ENCODE measurements at places on chromosomes 11 and 22. TPM values are rescaled to one million over a fixed set of nuclear protein-coding genes. Genes with fewer than 3 reads are reported as not detected.

DNA sequence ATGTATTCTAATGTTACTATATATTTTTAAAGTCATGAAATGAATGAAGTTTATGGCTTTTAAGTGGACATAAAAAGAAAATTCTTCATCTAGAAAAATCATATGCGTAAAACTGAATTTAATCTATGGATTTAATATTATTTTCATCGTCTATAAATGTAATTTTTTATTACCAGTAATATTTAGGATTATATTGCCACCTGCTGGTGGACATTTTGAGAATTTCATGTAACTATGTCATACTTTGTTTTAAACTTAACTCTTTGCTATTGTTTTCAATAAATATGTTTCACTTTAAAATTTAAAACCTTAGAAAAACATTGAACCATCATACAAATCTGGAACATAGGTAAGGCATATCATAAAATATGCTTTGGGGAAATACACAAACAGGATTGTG is 66.5 kb upstream of the CEP126 start:
- no peak for DNase-seq

- DNase-seq = no peak
Observed at GRCh38 chr11:127627629-127628457, 627.3 kb upstream of the KIRREL3 start.

Gene RAB39A
- total RNA-seq = 0.11 TPM

DNA sequence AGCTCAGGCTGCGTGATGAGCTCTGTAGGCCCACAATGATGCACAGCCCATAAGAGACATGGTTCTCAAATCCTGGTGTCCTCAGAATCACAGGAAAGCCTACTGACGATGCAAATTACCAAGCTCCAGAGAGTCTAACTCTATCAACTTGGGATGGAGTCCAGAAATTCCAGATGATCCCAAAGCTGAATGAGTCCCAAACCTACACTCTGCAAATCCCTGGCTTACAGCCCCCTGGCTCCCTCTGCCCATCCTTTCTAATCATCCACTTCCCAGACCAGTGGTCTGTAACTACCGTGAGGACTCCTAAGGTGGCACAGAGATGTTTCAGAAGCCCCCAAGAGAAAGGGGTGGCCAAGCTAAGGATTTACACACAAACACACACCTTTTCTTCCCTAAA is 13.5 kb downstream of the ARFGAP2 start:
- no peak for DNase-seq

DNA sequence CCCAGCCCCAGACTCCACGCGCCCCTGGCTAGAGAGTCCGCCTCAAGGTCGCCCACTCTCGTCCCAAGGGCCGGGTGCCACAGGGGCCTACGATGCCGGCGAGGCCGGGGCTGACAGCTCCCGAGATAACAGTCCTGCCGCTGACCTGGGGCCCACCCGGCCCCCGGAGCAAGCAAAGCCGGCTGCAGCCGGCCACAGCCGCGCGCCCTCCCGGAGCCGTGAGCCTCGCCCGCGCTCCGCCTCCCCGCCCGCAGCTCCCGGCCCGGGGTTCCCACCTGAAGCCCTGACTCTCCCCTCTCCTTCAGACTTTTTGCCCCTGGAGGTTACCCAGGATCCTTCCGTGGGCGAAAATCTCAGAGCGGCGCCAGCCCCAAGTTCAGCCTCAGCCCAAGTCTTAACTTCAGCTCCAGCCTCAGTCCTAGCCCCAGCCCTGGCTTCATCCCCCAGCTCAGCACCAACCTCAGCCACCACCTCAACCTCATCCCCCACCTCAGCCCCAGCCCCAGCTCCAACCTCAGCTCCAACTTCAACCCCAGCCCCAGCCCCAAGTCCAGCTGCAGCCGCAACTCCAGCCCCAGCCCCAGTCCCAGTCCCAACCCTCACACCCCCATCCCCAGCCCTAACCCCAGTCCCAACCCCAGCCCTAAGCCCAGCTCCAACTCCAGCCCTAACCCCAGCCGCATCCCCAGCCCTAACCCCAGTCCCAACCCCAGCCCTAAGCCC is 1.7 kb downstream of the KLHDC7B start:
- no peak for DNase-seq

DNA sequence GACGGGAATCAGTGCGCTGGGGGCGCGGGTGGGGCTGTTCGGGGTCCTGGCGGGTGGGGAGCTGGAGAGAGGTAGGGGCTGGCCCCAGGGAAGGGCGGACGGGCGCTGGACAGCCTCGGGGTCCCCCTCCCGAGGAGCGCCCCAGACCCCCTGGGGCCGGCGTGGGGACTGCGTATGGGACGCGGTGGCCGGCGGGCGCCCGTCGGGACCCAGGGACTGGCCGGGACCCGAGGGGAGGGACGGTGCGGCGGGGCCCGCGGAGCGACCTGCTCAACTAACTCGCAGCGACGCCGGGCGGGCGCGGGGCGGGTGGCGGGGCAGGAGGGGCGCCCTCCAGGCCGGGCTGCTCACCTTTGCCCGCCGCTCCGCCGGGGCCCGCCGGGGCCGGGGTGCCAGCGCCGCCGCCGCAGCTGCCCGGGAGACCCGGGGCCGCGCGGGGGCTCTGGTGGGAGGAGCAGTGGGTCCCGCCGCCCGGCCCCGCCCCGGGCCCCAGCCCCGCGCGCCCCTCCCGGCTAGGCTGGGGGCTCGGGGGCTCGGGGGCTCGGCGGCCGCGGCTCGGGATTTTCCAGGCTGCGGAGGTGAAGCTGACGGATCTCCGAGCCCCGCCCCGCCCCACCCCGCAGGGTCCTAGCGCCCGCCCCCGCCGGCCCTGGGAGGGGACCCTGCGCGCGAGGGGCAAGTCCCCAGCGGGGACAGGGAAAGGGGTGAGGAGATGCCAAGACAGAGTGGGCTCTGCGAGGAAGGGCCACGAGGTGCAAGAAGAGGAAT is 12.3 kb downstream of the STARD10 start:
- peak; percentile 65 for DNase-seq

- DNase-seq = no peak
Observed at GRCh38 chr11:69144316-69145049, 11.3 kb upstream of the SMIM38 start.

GRCh38 chr11:29281271-29281777 is 735.5 kb downstream of the KCNA4 start:
- no peak for DNase-seq

GRCh38 chr11:115282923-115283322 is 221.3 kb downstream of the CADM1 start:
- DNase-seq = no peak

DNA sequence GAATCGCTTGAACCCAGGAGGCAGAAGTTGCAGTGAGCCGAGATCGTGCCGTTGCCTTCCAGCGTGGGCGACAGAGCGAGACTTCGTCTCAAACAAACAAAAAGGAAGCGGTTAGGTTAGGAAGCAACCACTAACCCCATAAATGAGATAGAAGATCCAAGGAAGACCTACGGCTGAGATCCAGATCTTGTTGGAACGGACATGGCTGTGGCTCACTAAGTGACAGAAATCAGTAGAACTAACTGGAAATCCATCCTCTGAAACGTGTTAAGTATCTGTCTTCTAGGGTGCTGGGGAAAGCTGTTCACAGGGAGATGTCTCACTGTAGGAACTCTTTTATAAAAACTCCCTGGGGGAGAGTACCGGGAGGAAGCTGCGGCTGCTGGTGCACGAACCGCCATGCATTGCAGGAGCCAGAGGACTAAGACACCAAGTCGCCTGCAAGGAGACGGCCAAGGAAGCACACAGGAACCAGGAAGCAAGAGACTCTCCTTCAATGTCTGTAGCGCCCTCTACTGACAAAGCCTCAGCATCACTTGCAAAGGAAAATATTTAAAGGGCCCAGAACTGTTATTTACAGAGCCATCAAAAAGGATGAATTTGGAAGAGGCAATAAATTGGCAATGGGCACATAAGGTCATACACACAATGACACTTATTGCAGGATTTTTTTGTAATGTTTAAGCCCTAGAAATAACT is 16.9 kb upstream of the SPTY2D1 start:
- peak; percentile 32 for DNase-seq

DNA sequence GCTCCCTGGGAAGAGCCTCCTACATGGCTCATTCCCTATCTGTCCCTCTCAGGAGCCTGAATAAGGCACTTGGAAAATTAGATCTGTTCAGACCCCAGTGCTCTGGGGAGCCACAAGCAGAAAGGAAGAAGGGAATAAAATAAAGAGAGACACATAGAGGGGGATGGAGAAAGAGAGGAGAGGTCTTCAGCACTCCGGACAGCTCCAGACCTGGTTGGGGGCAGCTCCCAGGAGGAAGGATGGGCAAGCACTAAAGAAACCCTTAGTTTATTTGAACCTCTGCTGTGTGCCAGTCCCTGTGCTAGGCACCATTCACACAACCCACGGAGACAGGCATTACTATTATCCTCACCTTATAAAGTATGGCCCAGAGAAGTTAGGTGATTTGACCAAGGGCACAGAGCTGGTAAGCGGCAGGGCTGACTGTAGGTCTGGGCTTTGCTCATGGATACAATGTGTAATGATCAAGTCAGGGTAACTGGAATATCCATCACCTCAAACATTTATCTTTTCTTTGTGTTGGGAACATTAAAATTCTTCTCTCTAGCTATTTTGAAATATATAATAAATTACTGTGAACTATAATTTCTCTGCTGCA is 53.7 kb upstream of the LRRC32 start:
- DNase-seq = no peak

- no peak for DNase-seq
Observed at GRCh38 chr11:5004424-5005274, 10.0 kb downstream of the OR51L1 start.

Gene ENTHD1
- total RNA-seq = 0.16 TPM

GRCh38 chr22:31901388-31902137 is 42.8 kb upstream of the YWHAH start:
- no peak for DNase-seq

GRCh38 chr11:114977651-114978050 is 299.3 kb downstream of the NXPE2 start:
- DNase-seq = no peak

Gene NEFH
- total RNA-seq = 6.3 TPM

DNA sequence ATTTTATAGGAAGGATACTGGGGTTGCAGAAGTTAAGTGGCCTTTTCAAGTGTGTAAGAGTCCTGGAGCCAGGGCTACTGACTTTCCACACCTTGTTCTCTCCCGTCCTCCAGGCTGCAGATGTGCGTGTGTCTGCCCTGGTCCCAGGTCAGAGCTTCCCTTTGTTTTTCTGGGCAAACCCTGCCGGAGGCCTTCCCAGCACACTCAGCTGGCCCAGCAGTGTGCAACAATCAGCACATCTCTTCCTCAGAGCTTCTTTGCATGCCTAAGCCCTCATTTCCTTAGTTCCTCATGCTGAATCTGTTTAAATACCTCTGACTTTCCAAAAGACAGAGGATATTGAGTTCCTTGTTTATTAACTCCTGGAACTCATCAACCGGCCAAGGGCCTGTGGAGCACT is 80.6 kb downstream of the KCNJ1 start:
- DNase-seq = no peak

DNA sequence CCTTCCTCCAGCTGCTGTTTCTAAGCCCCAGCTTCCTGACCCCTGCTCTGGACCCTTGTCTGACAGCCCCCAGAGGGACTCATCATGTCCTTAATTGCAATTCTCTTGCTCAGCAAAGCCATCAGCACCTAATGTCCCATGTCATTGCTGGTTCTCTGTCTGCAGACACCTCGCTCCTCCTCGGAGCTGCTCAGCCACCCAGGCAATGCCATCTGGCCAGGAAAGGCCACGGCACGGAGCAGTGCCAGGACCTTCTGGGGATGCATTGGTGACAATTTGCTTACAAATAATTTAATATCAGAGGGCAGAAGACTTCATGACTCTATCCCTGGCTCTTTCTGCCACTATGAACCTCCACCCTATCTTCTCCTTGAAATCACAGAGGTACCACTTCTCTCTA is 107.0 kb upstream of the THY1 start:
- DNase-seq = no peak

GRCh38 chr22:37749831-37750595 is 53.2 kb downstream of the TRIOBP start:
- DNase-seq = no peak

Gene SLC25A18
- not detected for total RNA-seq

GRCh38 chr11:13221722-13222121 is 55.9 kb upstream of the BMAL1 start:
- DNase-seq = no peak

DNA sequence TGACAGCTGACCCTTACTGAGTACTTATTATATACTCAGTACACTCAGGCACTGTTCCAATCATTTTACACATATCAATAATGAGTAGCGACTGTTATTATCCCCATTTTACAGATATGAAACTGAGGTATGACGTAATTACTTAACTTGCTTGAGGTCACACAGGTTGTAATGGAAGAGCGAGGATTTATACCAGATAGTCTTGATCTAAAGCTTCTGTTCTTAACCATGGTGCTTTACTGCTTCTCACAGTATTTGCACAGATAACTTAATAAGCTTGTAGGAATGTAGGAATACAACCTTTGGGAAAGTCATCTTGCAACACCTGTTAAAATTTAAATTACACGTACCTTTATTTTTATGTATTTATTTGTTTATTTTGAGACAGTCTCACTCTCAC is 31.7 kb upstream of the TMEM135 start:
- DNase-seq = no peak

Gene TPBGL
- total RNA-seq = 0.09 TPM

DNA sequence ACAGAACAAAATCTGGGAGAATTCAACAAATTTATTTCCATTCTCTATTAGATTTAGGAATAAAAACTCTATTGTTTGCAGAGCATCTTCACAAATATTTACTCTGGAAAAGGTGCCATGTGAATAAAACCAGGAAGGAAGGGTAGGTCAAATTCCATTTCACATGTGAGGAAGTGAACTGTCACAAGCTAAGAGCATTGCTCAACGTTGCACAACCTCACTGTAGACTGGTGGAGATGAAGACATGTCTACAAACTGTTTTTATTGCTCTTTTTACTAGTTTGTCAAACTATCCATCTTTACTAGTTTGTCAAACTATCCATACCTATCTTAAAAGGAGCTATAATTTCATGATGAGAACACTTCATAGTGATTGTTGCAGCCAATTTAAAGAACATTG is 236.4 kb downstream of the CNTN5 start:
- no peak for DNase-seq

DNA sequence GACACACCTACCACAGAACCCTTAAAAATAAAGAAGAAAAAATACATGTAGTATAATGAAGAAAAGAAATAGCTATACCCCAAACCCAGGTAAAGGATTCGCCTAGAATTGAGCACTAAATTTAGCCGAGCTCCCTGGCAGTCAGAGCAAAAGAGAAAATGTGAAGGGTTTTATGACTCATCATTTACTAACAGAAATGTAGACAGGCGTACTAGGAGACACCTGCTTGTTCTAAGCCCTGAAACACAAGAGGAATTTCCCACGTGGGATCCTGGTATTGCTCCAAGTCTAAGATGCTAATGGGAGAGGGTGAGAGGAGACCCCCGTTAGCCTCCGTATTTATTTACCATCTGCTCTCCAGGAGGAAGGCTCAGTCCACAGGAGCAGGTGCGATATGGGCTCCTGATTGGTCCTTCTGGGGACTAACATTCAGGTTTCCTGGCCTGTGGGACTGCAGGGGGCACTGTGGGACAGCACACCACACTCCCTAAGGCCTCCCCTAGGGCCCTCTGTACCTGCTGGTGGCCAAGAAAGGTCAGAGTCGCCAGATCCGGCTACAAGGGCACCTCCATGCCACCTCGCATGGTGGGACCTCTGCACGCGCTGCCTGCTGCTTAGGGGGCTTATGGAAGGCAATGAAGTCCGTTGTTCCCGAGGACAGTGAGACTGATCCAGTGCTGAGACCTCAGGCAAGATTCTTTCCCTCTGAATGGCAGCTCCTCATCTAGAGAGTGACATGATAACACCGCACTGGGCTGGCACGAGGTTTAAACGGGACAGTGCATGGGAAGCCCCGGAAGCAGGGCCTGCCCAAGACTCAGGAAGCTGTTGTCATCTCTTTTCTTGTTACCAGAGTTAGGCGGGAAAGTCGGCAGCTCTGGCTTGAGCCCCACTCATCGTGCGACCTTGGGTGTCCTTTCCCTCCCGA is 25.8 kb downstream of the KCNC1 start:
- no peak for DNase-seq

GRCh38 chr11:11381471-11382105 is 28.5 kb upstream of the CSNK2A3 start:
- DNase-seq = no peak
